Activated CD4-positive, alpha-beta T cell treated with anti-CD3 and anti-CD28 coated beads, Interleukin-10, Interleukin-2, amounts not matched to agents 100 ng/mL and 50 ng/mL, durations not matched to agents 16 hours and 8 hours (primary cell): ENCODE measurements at places on chromosomes 6 and 20.

DNA sequence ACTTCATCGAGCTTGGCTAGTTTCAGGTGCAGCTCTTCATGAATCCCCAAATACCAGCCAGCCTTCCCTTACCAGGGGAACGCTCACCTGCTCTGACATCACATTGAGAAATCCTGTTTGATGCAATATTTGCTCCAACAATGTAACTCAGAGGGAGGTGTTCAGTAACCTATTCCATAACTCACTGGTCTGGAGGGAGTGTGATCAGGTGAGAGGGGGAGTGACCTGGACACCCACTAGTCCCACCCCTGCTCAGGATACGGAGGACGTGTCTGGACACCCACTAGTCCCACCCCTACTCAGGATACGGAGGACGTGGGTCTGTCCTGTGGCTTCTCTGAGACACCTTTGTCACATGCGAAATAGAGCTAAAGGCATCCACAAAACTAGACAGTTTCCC, 70.3 kb downstream of the HUS1B start:
- no peak for DNase-seq

GRCh38 chr6:16154904-16155303, 26.0 kb downstream of the MYLIP start:
- no peak for DNase-seq

DNA sequence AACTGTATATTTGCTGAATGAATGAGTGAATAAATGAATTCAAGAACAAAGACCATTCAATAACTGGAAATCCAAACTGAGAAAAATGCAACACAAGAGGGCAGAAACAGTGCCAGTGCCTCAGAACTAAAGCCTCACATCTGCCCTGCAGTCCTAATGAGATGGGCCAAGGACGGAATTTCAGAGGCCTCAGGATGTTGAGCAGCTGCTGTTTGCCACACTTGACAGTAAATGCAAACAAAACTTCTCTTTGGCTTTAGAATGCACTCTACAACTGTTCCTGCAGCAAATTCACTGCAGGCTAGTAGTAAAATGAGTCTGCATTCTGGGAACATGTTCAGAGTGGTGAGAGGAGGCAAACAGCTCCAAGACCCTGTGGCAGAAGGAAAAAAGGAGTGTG, 177.6 kb upstream of the LRFN2 start:
- DNase-seq = no peak

DNA sequence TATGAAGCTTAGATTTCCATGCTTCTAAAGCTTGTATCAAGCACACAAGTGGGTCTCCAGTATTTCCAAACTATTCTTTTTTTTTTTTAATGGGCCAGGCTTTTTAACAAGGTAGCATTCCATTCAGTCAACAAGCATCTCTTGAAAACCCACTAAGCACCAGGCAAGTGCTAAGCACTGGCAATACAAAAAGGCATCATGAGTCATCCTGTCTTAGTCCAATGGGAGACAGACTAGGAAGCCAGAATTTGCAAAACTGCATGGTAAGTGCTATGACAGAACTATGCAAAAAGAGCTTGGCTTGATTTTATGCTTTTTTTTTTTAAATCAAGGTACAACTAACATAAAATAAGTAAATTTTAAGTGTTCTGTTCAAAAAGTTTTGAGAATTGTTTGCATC, 109.3 kb upstream of the DST start:
- no peak for DNase-seq

DNA sequence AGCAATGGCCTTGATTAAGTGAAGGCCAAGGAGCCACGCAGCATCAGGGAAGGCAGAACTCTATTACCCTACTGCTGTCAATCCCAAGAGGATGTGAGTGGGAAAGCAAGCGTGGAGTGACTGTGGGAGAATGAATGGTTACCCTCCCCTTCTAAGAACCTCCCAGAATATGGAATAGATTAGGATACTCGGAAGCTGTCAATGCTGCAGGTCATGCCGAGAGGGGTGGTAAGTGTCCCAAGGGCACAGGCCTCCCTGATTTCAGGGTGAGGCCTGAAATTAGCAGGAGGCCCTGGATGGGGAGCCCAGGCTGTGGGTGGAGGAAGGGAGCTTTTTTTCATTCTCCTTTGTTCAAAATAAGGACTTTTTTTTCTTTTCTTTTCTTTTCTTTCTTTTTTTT, 179.9 kb upstream of the JAG1 start:
- DNase-seq = no peak

DNA sequence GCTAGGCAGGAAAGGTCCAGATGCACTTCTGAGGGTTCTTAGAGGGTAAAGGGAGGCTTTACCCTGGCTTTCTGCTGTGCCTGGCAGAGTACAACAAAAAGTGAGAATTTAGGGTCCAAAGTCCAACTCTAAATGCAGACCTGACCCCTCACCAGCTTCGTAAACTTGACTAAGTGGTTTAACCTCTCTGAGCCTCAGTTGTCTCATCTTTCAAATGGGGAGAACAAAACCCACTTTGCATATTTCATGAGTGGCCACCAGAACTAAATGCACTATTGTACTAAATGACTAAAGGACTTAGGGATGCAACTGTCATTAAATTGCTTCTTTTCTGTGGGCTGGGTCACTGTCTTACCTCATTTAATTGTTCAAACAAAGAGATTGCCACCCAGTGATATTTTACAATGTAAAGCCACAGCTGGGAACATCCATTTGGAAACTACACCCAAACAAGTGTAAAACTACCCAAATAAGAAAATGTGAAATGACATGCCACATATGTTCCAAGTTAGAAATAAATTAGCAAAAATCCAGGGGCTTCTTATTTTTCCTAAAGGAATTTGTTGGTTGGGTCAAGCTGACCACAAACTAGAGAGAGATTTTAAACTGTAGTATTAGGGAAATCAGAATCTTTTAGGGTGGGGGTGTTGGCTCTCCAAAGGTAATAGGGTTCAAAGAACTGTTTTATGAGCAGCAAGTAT, 48.3 kb upstream of the RIN2 start:
- DNase-seq = no peak

DNA sequence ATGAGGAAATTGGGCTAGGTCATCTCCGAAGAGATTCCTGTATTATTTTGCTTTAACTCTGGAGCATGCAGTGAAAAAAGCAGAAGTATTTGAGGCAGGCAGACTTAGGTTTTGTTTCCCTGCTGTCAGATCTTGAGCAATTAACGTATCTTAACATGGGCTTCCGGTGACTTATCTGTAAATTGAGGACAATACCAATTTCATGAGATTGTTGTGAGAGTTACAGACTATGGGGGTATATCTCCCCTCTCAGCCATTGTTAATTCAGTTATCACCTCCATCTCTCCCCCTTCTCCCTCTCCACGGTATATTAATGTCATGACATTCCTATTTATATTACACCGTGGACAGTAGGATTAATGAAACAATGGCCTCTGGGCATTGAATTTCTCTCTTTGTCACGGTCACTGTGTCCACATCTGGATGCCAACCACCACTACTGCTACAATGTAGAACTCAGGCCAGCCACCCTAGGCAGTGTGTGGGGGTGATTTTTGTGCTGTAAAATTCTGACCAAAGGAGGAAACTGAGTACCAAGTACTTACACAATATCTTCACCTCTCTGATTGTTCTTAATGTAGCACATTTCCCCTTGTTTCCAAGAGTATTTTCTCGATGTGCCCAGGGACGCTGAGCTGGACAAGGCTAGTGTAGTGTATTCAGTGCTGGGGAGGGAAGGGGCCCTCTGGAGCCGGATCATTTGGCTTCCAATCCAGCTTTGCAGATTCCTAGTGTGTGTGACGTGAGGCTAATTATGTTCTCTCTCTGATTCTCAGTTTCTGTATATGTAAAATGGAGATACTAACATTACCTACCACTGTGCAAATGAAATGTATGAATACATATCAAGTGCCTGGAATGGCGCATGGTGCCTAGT, 77.2 kb downstream of the GCNT2 start:
- DNase-seq = no peak

- DNase-seq = peak; percentile 57
These were observed 48.6 kb downstream of the CDKAL1 start for GRCh38 chr6:20582586-20583443.

GRCh38 chr20:56442389-56443365, 25.8 kb upstream of the RTF2 start:
- DNase-seq = no peak

DNA sequence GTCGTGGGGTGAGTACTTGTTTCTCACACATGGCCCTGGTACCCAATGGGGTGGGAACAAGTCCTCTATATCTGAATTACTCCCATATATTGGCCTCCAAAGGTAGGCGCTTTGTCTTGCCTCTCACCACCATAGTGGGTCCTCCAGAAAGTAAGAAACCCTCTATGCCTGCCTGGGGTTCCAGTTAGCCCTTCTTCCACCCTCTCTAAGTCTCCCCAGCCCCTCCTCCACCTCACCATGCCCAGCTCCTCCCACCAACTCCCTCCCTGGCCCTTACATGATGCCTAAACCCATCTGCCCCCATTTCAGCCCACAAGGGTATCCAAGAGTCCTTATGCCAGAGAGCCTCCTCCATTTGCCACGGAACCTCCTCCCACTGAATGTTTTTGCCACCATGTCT, 884 bp downstream of the TSPO2 start:
- no peak for DNase-seq

DNA sequence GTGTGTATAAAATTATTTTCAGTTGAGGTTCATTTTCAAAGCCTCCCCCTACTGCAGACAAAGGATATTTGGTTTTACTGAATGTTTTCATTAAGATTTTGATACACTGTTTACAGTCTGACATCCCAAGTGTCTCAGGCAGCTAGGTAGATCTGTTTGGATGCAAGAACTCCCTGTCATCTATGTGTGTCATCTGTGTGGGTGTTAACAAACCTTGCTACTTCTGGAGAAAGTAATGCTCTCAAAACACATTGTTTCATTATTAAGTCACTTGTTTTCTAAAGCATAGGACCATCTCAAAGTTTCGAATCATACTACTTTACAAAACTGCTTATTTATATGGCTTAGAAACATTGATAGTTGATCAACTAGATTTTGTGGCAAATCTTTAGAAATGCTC, 114.5 kb upstream of the TMEM170B start:
- DNase-seq = peak; percentile 22

DNA sequence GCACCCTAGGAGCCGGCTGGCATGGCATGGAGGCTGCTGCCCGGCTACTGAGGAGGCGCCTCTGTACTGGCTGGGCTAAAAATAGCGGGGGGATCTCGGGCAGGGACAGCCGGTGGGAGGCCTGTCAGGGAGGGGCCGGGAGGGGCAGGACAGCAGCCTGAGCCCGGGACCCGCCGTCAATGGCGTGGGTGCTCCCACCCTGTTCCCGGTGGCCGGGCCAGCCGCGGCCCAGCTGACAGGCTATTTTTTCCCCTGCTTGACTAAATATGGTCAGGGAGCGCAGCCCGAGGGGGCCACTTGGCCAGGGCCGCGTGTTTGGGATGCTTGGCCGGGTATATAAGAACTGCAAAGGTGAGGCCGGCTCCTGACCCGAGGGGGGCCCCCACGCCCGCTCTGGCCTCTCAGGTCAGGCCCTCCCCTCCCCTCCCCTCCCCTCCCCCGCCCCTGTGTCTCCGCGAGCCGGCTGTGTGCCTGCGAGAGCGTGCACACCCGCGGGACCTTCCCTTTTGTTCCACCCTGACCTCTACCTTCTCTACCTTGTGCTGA, 74.4 kb upstream of the GATA5 start:
- no peak for DNase-seq

- DNase-seq = no peak
These were observed 165.7 kb downstream of the ZNF217 start for GRCh38 chr20:53427951-53428350.

DNA sequence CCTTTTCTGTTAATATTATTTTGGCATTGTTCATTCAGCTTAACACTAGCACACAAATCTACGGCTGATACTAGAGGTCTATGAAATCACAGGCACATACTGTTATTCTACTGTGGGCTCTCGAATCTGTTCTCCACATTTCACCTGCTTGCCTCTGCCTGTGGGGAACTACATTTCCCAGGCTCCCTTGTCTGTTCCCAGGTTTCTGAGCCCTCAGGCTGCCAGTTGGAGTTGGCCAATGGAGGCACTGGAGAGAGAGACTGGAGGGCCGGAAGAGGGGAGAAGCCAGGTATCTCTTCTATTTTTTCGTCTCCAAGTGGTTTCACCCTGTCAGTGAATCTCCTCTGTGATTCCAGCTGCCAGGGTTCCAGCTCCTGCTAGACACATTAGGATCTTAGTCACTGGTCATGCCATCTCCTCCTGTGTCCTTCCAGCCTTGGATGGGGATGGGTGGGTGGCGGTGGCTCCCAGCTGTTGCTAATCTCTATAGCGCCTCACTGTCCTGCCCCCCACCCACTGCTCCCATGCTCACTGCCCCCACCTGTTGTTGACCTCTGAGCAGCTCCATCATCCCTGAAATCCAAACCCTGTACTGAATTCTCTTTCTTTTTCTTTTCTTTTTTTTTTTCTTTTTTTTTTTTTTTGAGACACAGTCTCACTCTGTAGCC, 188.2 kb downstream of the LRFN2 start:
- no peak for DNase-seq
